CD4-positive, alpha-beta T cell treated with Interleukin-15 for 1 hour (primary cell): ENCODE measurements at places on chromosomes 3 and 15.
A peak's percentile ranks its signal among the peaks of the same experiment; 100 is the strongest.

GRCh38 chr15:88630141-88630721, 8.6 kb upstream of the ISG20 start:
- DNase-seq: no peak

- DNase-seq: peak; percentile 24
Observed at GRCh38 chr15:70339571-70340493, 242.1 kb upstream of the TLE3 start.

DNA sequence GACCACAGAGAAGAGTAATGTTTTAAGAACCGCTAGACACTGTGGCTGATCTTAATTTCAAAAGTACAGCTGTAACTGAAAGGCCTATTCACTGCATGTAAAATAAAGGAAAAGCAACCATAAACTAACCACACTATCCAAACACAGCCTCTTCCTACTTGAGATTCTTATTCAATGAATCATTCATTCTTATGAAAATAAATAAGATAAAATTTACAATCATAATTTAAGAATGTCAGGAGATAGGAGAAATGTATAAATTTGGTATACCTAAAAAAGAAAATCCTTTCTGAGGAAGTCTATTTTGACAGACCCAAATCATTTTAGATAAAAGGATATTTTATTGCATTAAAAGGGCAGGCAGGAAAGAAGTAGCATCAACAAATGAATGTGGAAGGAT, 533.5 kb upstream of the ZNF385D start:
- DNase-seq: no peak

GRCh38 chr15:99614749-99615288, 49.0 kb downstream of the MEF2A start:
- DNase-seq: no peak

DNA sequence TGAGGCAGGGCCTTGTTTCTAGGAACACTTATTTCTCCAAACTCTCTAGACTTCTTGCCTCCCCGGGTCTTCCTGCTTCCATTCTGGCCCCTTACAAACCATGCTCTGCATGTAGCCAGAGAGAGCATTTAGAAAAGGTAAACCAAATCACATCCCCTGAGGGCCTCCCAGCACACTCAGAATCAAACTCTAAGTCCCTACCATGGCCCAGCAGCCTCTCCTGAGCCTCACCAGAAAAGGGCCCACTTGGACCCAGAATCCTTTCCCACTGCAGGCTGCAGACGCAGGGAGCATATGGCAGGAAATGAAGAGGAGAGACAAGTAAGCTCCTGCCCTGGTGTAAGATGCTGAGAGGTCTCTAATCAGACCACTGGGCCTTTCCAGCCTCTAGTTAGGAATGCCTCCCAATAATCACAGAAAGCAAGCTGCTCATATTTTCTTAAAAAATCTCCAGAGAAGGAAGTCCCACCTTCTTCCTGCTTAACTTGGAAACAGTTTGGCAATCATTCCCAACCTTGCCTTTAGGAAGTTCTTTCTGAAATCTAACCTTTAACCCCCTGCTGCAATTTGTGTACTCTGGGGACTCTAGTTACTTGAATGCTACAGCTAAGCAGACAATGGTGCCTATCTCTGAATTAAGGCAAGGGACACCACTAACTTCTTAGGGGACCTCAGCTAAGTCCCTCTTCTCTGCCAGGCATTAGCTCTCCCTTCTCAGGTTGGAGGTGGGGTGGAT, 4.2 kb downstream of the AMOTL2 start:
- no peak for DNase-seq

DNA sequence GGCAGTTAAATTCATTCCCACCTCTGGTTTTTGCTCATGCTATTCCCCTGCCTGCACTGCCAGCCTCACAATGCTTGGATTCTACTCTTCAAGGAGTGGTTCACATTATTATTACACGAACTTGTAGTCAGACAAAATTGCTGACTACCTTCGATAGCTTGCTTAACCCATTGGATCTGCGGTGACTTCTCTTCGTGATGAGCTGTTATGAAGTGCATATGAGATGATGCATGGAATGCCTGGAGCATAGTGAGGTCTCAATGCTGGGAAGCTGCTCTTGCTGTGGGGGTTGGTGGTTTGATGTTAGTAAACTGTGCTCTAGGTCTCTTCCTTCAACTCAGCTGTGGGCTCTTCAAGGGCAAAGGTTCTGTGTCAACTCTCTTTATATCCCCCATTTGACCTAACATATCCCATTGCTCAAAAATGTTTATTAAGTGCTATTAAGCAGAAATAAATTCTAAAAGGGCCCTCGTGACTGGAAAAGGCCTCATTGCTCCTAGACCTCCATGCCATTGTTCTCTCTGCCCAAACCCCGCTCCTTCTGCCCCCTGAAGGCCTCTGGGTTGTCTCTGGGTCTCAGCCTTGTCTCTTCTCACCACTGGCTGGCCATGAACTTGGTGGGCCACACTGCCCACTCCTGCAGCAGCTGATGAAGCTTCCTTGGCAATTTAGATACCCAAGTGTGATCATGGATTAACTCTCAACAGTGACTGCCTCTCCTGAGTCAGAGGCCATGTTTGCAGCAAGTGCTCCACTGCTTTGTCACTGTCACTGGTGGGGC, 4.5 kb upstream of the SLCO2A1 start:
- DNase-seq: no peak

DNA sequence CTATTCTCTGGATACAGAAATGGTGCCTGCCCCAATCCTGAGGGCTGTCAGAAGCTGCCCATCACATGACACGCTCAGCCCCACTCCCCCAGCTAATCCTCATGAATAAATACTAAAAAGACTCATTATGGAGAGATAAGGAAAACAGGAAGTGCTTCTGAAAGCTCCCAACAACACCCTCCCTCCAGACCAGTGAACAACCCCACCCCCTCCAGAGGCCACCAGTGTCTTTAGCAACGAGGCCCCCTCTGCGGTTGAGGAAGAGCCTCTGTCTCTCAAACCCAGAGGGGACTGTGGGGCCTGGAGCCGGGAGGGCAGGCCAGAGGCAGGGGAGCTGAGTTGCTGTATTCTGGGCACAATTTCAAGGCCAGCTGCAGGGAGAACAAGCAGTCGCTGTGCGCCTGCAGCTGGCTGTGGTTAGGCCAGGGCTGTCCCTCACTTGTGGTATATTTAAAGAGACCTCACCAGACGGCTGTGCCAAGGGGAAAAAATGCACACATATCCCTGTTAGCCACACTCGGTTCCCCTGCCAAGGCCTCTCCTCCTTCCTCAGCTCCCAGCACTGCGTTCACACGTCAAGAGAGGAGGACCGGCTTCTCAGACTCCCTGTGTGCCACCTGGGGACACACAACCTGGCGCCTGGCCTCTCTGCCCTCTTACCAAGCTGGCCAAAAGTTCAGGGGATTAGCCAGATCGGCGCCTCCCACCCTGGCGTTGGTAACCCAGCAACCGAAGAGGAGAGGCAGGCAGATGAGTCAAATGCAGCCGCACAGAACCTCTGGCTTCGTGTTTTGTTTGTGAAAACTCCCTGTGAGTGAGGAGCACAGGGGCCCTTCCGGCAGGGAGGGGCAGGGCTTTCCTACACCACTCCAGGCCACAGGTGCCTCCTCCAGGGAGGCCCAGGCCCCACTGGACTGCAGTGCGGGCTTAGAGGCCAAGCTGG, 101.2 kb upstream of the ETV5 start:
- no peak for DNase-seq

GRCh38 chr15:64216730-64217428, 54.1 kb upstream of the PPIB start:
- DNase-seq: no peak

- DNase-seq: no peak
Observed at GRCh38 chr3:78754066-78754743, 1013.6 kb downstream of the ROBO1 start.

- DNase-seq: peak; percentile 23
Observed at GRCh38 chr3:146542179-146542578, 2.2 kb downstream of the PLSCR1 start.

GRCh38 chr3:39637807-39638206, 170.3 kb downstream of the MOBP start:
- no peak for DNase-seq

- no peak for DNase-seq
Observed at GRCh38 chr15:22904736-22905135, 66.3 kb downstream of the NIPA2 start.

DNA sequence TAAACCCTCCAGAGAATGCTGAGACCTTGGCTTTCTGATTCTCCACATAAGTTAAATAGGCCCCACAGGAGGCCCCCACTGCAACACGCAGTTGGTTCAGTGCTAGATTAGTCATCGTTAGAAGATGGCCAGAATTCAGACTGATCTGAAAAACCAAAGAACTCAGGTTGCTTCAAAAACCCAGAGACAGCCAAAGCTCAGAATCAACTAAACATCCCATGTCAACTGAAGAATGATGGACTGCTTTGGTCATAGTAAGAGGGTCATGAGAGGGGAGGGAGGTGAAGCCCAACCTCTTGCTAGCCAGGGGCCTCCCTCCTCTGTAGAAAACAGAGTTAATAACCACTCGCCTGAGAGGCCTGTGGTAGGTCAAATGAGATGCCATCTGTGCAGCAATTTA, 93.1 kb downstream of the AKAP13 start:
- no peak for DNase-seq

GRCh38 chr15:49467746-49468480, 44.9 kb downstream of the FGF7 start:
- DNase-seq: no peak

- no peak for DNase-seq
Observed at GRCh38 chr3:8660175-8661118, 15.8 kb upstream of the SSUH2 start.

- DNase-seq: no peak
Observed at GRCh38 chr15:32970847-32971246, 223.7 kb downstream of the FMN1 start.

DNA sequence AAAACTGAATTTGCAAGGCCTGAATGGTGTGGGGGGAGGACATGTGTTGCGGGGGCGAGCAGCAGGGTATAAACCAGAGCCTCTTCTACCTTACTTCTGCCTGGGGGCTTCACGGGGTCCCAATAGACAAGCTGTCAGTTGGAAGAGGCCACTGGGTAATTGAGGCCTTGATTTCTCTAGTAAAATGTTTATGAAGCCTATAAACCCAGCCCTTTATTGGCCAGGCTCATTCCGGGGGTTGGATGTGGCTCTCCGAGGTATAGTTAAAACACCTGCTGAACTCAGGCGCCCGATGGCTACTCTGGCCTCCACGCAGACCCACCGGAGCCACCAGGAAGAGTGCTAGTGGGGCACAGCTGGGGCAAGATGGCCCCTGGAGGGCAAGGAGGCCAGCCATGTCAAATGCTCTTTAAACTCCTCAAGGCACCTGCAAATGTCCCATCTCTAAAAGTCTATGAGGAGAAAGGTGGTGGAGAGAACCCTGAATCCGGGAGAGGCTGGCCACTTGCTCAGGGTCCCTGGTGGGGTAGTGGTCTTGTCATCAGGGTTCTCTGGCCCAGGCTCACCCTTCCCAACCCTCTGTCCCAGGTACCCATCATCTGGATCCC, 34.3 kb downstream of the IGDCC3 start:
- no peak for DNase-seq

GRCh38 chr3:196803891-196804468, 63.7 kb upstream of the SENP5 start:
- no peak for DNase-seq

DNA sequence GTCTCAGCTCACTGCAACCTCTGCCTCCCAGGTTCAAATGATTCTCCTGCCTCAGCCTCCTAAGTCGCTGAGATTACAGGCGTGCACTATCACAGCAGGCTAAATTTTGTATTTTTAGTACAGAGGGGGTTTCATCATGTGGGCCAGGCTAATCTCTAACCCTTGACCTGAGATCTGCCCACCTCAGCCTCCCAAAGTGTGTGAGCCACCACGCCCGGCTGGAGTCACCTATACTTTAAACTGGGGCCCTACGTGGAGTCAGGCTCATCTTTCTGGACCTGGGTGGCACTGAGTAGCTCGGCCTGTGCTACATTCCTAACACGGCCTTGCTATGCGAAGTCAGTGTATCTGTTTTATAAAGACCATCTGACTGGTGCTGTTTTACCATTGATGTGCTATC, 5.8 kb downstream of the GPR171 start:
- DNase-seq: no peak

DNA sequence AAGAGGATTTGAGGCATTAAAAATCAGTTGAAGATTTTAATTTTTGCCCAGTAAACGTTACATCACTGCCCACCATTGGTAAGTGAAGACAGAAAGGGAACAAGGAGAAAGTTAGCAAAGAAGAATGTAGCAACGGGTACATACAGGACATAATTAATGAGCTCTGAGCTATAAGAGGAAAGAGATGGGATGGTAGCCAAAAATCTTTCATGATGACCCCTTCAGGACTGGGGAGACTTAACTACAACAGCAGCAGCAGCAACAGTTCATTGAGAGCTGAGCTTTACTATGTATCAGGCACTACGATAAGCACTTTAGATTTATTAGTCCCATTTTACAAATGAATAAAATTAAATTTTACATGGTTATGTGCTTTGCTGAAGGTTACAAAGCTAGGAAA, 18.4 kb downstream of the EMC4 start:
- DNase-seq: no peak

DNA sequence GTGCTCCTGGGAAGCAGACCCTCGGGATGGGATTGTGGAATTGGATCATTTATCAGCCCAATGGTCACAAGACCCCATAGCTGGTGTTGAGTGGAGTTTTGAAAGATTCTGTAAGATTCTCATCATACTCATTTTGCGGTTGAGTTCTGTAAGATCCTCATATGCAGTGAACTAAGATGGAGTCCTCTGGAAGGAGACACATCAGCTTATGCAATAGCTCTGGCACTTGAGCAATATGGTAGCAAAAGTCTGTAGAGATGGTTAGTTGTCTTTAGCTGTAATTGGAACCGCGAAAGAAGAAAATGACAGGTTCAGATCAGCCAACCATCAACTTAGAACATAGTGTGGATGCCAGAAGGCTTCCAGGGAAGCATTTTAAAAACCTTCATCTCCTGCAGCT, 184.5 kb upstream of the TSC22D2 start:
- DNase-seq: no peak

- DNase-seq: no peak
Observed at GRCh38 chr3:148923592-148923991, 58.5 kb downstream of the CPA3 start.
